ENCODE measurements at places on chromosomes 2 and 18.

DNA sequence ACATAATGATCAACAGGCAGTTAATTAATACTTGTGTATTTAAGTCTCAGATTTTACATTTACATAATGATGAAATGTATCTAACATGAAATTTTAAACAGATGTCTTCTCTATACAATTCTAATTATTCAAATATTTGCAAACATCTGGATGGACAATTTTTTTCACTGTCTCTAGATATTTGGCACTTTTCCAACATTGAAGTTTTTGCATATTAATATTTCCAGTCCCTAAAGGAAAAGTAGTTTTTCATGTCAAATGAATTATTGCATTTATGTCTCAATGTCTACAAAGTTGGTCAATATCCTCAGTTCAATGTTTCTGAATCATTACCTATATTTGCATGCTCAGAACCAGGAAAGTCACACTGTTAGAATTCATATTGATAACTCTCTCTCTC is 560.9 kb upstream of the PKDCC start:
- no peak for DNase-seq

- no peak for DNase-seq
Measured at GRCh38 chr2:174446531-174446930, 40.3 kb downstream of the GPR155 start.

GRCh38 chr2:128551435-128551834 is 232.8 kb upstream of the HS6ST1 start:
- DNase-seq: no peak

- DNase-seq: no peak
Measured at GRCh38 chr2:128324008-128324896, 5.6 kb upstream of the HS6ST1 start.

GRCh38 chr2:73142937-73143336 is 30.2 kb upstream of the RAB11FIP5 start:
- DNase-seq: no peak

DNA sequence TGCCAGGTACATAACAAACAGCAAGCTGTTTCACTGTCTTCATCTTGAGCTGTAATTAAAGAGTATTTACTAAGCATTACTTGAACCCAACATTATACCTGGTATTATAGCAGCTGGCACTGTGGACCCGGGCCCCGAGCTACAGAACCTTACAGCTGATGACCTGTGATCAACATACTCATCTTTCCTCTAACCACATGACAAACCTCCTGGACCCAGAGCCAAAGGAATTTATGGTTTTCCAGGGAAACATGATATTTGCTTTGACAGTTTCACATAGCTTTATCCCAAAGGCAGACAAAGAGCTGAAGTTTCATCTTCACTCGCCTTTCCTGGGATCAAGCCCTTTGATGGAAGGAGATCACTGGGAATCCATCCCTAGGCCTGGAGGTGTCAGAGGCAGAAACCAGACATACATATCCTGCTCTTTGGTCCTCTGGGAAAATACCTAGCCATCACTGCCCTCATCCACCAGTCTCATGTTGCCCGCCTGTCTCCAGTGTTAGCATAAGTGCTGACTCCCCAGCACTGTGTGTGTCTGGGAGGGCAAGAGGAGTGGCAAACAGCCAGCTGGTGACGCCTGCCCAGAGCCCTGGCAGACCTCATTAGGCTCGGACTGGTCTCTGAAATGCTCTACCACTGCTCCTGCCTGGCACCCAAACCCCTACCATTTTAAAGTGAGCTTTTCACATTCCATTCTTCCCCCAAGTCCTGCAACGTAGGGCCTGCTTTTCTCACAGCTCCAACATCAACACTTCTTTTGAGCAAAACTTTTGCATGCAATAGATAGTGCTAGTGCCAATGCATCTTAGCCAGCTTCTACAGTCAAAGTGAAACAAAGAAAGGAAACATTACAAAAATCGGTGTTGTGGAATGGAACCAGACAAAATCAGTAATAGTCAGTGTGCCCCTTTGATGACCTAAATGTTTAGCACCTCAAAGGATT is 138.8 kb upstream of the CTAGE1 start:
- DNase-seq: no peak

GRCh38 chr18:68177807-68178702 is 536.9 kb downstream of the TMX3 start:
- DNase-seq: no peak

Data from amygdala (tissue), 56 donors.